ENCODE measurements at places on chromosomes 7 and 10.
A peak's percentile ranks its signal among the peaks of the same experiment; 100 is the strongest.

GRCh38 chr10:23754941-23755340 is 316.1 kb downstream of the OTUD1 start:
- no peak for DNase-seq

GRCh38 chr7:102978284-102978683 is 65.5 kb downstream of the LRRC17 start:
- peak; percentile 33 for DNase-seq

DNA sequence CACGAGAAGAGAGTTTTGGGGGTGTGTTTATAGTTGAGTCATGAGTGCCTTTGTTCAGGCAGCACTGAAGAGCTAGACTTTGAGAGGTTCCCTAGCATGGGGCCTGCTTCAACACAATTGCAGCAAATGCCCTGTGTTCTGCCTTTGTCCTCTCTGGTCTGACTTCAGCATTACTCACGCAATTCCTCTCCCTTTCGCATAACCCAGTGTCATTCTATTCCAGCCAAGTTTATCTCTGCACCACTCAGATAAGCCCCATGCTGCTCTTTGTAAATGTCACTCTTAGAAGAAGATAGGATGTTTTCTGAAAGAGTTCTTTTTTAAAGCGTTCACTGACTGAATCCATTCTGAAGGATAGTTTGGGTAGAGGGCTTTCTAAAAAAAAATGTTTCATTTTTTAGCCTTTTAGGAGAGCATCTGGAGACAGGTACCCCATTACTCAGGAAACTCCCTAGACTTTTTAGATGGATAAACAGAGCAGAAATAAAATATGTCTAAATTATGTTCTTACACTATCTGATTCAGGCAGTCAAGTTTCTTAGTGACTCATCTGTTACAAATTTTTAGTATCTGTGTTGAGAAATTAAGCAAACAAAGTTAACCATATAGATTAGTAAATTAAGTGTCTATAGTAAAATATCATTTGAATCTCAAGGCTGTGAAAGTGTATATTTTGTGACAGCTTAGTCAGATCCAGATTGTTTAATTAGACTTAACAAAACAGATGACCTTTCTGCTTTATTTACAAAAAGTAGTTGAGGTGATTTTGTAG is 318.5 kb downstream of the GPR158 start:
- no peak for DNase-seq

DNA sequence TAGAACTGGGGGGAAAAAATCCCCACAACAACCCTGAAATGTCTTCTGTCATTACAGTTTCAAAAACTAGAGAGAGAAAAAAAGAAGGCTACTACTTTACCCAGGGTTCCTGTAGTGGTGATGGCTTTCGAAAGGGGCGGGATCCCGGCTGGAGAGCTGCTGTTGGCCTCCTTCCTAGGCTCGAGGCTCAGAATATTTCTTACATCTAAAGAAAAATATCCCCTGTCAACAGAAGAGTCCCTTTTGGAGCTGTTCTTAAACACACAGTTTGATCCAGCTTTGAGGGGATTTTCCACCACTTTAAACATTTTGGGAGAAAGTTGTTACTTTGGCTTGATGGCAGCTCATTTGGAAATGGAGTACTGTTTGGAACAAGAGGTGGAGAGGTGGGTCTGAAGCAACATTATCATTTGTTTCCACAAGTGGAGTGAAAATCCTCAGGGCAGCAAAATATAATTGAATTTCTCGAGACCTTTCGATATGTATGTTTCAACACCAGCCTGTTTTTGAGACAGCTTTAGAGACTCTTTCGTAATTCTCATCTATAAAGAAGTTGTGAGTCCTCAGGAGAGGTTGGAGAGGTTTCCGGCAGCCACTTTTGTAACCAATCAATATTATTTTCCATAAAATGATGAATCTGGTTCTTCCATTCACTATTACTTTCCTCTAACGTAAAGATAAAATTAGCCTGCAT is 5.1 kb downstream of the HOXA13 start:
- no peak for DNase-seq

GRCh38 chr7:521221-522070 is 1.8 kb upstream of the PDGFA start:
- DNase-seq = peak; percentile 10

- peak; percentile 33 for DNase-seq
Measured at GRCh38 chr7:47100817-47101435, 481.0 kb downstream of the TNS3 start.

GRCh38 chr10:22681783-22682183 is 32.6 kb downstream of the PIP4K2A start:
- no peak for DNase-seq

- no peak for DNase-seq
Measured at GRCh38 chr10:51342381-51342780, 268.1 kb downstream of the PRKG1 start.

GRCh38 chr10:12041766-12042408 is 722 bp downstream of the UPF2 start:
- DNase-seq = peak; percentile 17

- peak; percentile 62 for DNase-seq
Measured at GRCh38 chr7:75623390-75624133, 115.2 kb downstream of the HIP1 start.

GRCh38 chr7:4706384-4707216 is 24.5 kb downstream of the FOXK1 start:
- DNase-seq = peak; percentile 71

DNA sequence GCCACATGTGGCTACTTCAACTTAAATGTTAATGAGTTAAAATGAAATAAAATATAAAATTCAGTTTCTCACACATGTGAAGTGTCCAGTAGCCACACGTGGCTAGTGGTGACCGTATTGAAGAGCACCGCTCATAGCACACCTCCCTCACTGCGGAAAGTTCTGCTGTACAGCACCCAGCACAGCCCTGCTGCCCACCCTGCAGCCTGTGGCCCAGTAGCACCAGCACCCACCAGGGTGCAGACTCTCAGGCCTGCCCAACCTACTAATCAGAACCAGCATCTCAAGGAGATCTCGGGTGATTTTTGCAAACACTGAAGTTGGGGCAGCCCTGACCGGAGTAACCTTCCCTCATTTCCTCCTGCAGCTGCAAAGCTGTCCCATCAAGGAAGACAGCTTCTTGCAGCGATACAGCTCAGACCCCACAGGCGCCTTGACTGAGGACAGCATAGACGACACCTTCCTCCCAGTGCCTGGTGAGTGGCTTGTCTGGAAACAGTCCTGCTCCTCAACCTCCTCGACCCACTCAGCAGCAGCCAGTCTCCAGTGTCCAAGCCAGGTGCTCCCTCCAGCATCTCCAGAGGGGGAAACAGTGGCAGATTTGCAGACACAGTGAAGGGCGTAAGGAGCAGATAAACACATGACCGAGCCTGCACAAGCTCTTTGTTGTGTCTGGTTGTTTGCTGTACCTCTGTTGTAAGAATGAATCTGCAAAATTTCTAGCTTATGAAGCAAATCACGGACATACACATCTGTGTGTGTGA is 162.8 kb upstream of the LANCL2 start:
- no peak for DNase-seq

GRCh38 chr10:102009801-102010425 is 46.1 kb downstream of the ARMH3 start:
- peak; percentile 80 for DNase-seq

DNA sequence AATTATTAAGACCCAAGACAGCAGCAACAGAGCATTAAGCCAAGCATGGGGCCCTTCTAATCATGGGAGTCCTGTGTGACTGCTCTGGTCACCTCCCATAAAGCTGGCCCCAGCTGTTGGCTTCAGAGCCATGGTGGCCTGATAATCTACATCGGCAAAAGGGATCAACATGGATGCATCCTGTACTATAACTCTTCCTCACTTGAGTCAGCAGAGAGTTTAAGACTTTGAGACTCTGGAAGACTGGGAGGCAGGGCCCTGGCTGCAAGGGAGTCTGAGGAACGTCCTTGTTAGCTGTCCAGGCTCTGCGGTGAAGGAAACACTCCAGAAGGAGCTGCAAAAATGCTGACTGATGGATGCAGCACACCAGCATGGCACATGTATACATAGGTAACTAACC is 95.0 kb upstream of the KIAA1217 start:
- no peak for DNase-seq

DNA sequence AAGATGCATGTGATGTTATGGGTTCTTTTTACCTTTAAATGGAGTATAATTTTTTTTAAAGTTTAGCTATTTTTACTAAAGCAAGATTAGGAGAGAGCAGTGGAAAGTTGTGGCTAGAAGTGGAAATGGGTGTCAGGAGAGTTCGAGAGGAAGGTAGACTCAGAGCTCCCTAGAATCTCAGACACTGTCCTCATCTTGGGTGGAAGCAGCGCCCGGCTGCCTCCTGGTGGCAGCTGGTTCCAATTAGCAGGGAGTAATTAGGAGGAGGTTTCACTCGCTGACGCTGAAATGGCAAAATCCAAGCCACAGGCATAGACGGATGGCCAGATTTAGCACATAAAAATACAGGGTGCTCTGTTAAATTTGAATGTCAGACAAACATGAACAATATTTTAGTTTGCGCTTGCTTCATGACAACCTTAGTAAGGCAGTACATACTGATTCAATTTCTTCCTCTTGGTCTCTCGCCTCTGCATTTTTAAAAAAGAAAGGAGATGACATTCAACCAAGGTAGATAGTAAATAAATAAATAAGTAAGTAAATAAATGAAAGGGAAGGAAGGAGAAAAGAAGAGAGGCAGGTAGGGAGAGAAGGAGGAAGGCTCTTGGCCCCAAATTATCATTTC is 58.5 kb downstream of the LGI1 start:
- peak; percentile 58 for DNase-seq

GRCh38 chr7:92667816-92668535 is 77.8 kb upstream of the FAM133B start:
- DNase-seq = no peak

DNA sequence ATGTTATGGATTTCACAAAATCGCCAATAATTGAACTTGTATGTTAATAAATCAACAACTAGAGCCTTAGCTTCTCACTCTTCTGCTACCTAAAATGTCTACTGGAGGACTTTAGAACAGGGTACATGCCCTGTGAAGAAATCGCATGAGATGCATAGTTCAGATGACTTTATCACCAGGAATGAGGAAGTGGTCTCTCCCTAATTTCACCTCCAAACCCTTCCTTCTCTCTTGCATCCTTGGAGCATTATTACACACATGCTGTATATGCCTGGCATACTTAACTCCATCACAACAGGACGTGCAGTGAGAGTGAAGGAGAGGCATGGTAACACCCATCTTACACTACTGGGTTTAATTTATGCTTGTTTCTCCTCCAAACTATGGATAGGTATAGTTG is 27.8 kb downstream of the RHEB start:
- DNase-seq = peak; percentile 42

- no peak for DNase-seq
Measured at GRCh38 chr10:101892782-101893391, 49.3 kb upstream of the KCNIP2 start.

GRCh38 chr10:79970062-79970461 is 21.2 kb upstream of the SFTPD start:
- DNase-seq = no peak

GRCh38 chr7:7131273-7131672 is 51.1 kb upstream of the C1GALT1 start:
- DNase-seq = no peak
